MG63 (cell line): ENCODE measurements at places on chromosomes 3 and 15. TPM values are rescaled to one million over a fixed set of nuclear protein-coding genes. Genes with fewer than 3 reads are reported as not detected.

ARIH2 gene
- total RNA-seq = 76.4 and 113 TPM in 2 replicates

TGM4 gene
- total RNA-seq = 0.43 TPM in 1 of 2 replicates, not detected in the other

FBXO45 gene
- total RNA-seq = 19.1 and 37.3 TPM in 2 replicates

GRK7 gene
- not detected in 2 replicates for total RNA-seq

KCNMB2 gene
- 0.52 TPM in 1 of 2 replicates, not detected in the other for total RNA-seq

CP gene
- total RNA-seq = not detected in 2 replicates

FRMD4B gene
- 5.1 and 66.7 TPM in 2 replicates for total RNA-seq

TIMMDC1 gene
- total RNA-seq = 73.8 and 95.4 TPM in 2 replicates

TF gene
- not detected in 2 replicates for total RNA-seq

COMMD4 gene
- total RNA-seq = 100 and 144 TPM in 2 replicates

GUCA1C gene
- not detected in 2 replicates for total RNA-seq

SMCO1 gene
- not detected in 2 replicates for total RNA-seq

STRIT1 gene
- total RNA-seq = not detected in 2 replicates

SCN5A gene
- not detected in 2 replicates for total RNA-seq

CATSPER2 gene
- 0.46 and 0.52 TPM in 2 replicates for total RNA-seq

PAQR9 gene
- 0.66 and 2.5 TPM in 2 replicates for total RNA-seq

SAMMSON gene
- total RNA-seq = not detected in 2 replicates

GOLGA8G gene
- total RNA-seq = not detected in 2 replicates

AADACL2 gene
- total RNA-seq = not detected in 2 replicates

APOD gene
- not detected in 2 replicates for total RNA-seq

EPHB3 gene
- 1.8 and 8.7 TPM in 2 replicates for total RNA-seq

CHRNA3 gene
- not detected in 2 replicates for total RNA-seq

IQCF5 gene
- total RNA-seq = not detected in 2 replicates

GALNT15 gene
- not detected in 2 replicates for total RNA-seq

SLC2A2 gene
- 0.03 and 0.15 TPM in 2 replicates for total RNA-seq

CKMT1A gene
- not detected in 2 replicates for total RNA-seq

SSUH2 gene
- total RNA-seq = not detected in 2 replicates

SCG3 gene
- total RNA-seq = not detected in 2 replicates

ABI3BP gene
- 1.1 and 2.1 TPM in 2 replicates for total RNA-seq

NR2E3 gene
- total RNA-seq = 0.43 TPM in 1 of 2 replicates, not detected in the other

SST gene
- not detected in 2 replicates for total RNA-seq

FURIN gene
- total RNA-seq = 14.7 and 19.3 TPM in 2 replicates

TMCO5A gene
- total RNA-seq = not detected in 2 replicates

SERPINI2 gene
- total RNA-seq = not detected in 2 replicates

GBE1 gene
- total RNA-seq = 36.9 and 38.0 TPM in 2 replicates

ESYT3 gene
- 0.23 and 0.89 TPM in 2 replicates for total RNA-seq

GHSR gene
- not detected in 2 replicates for total RNA-seq

ZNF80 gene
- not detected in 2 replicates for total RNA-seq

GNAI2 gene
- total RNA-seq = 73.9 and 114 TPM in 2 replicates

PLA2G4D gene
- total RNA-seq = not detected in 2 replicates

PAK2 gene
- total RNA-seq = 27.7 and 42.1 TPM in 2 replicates

RRP9 gene
- total RNA-seq = 59.3 and 78.5 TPM in 2 replicates

LRRIQ4 gene
- total RNA-seq = not detected in 2 replicates

CCR3 gene
- total RNA-seq = not detected in 2 replicates

IFRD2 gene
- 87.8 and 101 TPM in 2 replicates for total RNA-seq

FRG2C gene
- total RNA-seq = not detected in 2 replicates

TP53BP1 gene
- 45.8 and 52.6 TPM in 2 replicates for total RNA-seq

LIPC gene
- total RNA-seq = 0.16 TPM in 1 of 2 replicates, not detected in the other

NANOGP8 gene
- total RNA-seq = not detected in 2 replicates

MAGEL2 gene
- not detected in 2 replicates for total RNA-seq

FANCD2OS gene
- not detected in 2 replicates for total RNA-seq

MKRN3 gene
- total RNA-seq = 4.8 and 12.4 TPM in 2 replicates

APBA2 gene
- total RNA-seq = 20.0 and 28.0 TPM in 2 replicates

PDZRN3 gene
- 19.2 and 30.3 TPM in 2 replicates for total RNA-seq

TMEM212 gene
- total RNA-seq = not detected in 2 replicates

MOBP gene
- not detected in 2 replicates for total RNA-seq
